ENCODE measurements at places on chromosomes 16 and 17. TPM values are rescaled to one million over a fixed set of nuclear protein-coding genes. Genes with fewer than 3 reads are reported as not detected.
A peak's percentile ranks its signal among the peaks of the same experiment; 100 is the strongest.

- DNase-seq = no peak
Observed at GRCh38 chr17:59357219-59357697, 25.8 kb downstream of the YPEL2 start.

CACNA1H gene
- 3.6 TPM for total RNA-seq

TBC1D3I gene
- total RNA-seq = 0.72 TPM

GRCh38 chr17:64057701-64058263 lies 37.3 kb upstream of the ICAM2 start:
- DNase-seq = no peak

DNA sequence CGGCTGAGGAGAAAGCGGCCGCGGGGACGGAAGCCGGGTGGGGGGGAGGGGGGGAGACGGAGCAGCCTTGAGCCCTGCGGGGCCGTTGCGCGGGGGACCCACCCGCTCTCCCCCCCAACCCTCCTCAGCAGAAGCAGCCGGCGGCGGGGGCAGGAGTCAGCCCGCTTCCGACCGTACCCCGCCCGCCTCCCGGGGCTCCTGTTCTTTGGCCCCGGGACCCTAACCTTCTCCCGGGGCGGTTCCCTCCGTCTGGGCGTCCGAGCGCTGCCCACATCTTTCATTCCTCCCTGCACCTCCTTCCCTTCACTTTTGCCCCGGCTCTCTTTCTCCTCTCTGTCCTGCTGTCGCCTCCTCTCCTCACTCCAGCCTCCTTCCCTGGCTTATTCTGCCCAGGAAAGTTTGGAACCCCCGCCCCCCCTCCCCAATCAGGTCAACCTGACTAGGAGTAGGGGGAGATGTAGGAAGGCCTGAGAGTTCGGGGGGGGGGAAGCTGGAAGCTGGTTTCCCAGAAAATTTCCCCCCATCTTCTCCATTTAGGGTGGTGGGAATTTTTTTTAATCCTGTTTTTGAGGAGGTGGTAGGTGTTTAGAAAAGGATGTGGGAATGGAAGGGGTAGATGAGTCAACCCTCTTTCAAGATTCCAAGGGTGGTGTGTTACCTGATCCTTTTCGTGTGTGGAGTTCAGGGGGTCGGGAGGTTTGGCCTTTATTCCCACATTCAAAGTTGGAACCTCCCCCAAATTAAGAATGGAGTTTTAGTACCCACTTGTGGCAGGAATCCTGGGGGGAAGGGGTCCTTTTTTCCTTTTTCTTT lies 427 bp upstream of the NLK start:
- DNase-seq = no peak

NECAB2 gene
- not detected for total RNA-seq

DNA sequence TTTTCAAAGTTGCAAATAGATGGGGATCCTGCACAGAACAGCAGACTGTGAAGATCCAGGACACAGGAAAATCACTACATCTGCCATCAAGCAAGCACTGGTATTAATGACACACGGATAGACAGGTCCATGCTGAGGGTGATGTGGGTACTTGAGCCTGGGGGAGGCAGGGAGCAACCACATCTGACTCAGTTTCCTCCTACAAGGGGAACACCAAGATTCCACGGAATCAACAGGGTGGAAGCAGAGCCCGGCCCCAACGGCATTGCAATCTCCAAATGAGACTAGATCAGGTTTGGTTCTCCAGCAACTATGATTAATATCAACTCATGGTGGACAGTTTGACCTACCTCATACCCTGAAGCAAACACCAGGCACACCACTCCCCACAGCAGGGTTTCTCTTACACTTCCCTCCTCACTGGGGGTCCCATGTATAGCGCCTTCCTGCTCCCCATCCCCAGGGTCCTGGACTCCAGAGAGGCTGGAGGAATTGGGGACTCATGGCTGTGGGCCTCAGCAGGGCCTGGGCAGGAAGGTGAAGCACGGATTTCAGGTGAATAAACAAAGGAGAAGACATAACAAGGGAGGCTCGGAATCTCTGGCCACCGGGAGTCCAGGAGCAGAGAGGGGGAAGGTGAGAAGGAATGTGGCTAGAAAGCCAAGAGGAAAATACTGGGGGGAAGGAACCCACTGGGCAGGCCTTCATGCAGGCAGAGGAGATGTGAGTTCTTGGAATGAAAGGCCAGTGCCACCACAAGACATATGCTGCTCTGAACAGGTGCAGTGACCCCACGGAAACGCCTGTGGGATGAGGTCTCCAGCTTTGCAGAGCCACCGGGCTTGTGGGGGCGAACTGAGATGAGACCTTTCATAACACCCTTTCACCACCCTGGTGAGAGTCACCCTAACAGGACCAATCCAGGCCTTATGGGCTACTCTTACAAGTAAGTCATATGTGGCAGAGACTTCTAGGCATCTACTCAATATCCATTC lies 29.5 kb upstream of the PIK3R6 start:
- DNase-seq = no peak

DNA sequence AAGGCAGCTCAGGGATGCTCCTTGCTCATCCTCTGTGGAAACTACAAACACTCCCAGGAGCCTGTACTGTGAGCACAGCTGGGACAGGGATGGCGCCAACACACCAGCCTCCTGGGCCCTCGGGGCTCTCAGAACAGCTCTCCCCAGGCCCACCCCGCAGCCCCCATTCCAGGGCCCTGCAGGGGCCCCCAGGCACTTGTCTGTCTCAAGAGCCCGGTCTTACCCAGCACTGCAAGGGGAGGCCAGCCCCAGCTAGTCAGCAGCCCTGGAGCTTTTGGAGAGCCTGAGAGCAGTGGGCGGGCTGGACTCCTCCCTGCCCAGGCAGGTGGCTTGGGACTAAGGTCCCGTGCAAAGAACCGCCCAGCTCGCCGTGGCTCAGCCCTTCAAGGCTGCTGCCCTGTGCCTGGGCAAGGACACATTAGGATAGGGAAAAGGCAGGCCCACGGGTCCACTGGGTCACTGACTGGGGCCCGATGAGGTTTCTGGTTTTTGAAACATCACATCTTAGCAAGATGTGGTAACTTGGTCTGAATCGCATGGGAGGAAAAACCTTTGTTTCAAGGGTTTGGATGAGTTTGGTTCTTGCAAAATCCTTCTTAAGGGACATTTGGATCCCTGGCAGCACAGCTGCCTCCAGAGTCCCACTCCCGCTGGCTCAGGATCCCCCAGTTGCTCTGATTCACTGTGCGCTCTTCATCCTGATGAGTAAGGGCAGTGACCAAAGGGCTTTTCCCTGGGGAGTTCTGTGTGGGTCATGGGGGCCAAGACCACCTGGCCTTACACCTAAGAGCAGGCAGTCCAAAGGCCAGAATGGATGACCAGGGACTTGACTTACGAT lies 2.8 kb downstream of the DNASE1L2 start:
- DNase-seq = no peak

GRCh38 chr16:2156849-2157224 lies 1.3 kb downstream of the TRAF7 start:
- no peak for DNase-seq

NPIPA8 gene
- 80.0 TPM for total RNA-seq

NPIPA5 gene
- total RNA-seq = 1.0 TPM

SBK1 gene
- total RNA-seq = 17.9 TPM

FBXW10 gene
- total RNA-seq = not detected

DNA sequence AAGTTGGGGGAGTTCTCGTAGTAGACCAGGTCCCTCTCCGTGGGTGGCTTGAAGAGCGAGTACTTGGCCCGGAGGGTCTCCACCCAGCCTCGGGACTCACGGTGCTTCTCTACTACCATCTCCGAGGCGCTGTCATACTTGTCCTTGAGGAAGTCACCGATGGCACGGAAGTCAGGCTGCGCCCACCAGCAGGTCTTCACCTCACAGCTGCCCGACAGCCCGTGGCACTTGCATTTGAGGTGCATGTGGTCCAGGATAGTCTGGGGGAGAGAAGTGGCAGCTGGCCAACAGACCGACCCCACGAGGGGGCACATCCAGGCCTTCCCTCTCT lies 50.0 kb downstream of the WNT3 start:
- no peak for DNase-seq

- no peak for DNase-seq
Observed at GRCh38 chr16:68719993-68720489, 17.1 kb upstream of the CDH1 start.

GRCh38 chr17:81414756-81415516 lies 19.7 kb downstream of the BAHCC1 start:
- no peak for DNase-seq

- DNase-seq = peak; percentile 33
Observed at GRCh38 chr16:87733190-87733589, 32.6 kb downstream of the KLHDC4 start.

GRCh38 chr17:412211-413015 lies 59.8 kb upstream of the RPH3AL start:
- DNase-seq = peak; percentile 82

- peak; percentile 92 for DNase-seq
Observed at GRCh38 chr17:8186787-8187516, 3.0 kb downstream of the BORCS6 start.

DNA sequence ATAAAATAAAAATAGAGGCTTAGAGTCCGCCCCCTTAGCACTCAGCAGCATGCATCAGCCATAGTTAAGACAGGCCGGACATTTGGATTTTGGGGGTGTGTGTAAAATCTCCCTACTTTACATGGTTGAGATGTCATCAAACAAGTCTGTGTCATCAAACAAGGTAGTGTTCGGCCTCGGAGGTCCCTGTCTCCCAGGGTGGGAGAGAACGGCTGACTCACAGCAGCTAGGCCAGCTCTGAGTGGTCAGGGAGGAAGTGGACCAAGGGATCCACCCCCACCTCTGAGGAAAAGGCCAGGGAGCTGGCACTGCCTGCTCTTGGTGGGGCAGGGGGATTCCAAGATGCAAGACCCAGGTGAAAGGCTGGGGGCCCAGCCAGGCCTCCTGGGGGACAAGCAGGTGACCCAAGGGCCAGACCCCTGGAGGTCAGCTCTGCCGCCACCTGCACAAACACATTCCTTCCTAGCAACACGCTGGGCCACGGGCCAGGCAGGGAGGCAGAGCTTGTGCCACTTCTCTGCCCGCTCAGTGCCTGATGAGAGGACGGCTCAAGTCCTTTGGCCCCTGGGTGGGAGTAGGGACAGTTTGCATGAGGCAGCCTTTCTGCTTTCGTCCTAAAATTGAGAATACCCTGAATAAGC lies 28.5 kb downstream of the KIFC3 start:
- no peak for DNase-seq

C16orf46 gene
- 0.17 TPM for total RNA-seq

DNA sequence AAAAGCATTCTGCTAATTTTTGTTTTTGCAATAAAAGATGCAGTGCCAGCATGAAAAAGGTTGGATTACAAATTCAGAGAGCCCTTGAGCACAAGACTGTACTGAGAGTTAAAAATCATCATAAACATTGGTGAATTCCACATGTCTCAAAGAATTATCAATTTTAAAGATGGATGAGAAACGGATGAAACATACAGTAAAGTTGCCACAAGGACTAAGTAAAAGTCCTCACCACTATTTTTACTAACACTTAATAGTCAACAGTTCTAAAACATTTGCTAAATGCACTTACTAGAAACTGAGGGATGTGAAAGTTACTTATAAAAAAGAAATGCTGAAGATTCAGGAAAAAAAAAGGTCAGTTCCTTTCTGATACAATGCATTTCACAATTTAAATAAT lies 25.8 kb upstream of the NACA2 start:
- no peak for DNase-seq

DNA sequence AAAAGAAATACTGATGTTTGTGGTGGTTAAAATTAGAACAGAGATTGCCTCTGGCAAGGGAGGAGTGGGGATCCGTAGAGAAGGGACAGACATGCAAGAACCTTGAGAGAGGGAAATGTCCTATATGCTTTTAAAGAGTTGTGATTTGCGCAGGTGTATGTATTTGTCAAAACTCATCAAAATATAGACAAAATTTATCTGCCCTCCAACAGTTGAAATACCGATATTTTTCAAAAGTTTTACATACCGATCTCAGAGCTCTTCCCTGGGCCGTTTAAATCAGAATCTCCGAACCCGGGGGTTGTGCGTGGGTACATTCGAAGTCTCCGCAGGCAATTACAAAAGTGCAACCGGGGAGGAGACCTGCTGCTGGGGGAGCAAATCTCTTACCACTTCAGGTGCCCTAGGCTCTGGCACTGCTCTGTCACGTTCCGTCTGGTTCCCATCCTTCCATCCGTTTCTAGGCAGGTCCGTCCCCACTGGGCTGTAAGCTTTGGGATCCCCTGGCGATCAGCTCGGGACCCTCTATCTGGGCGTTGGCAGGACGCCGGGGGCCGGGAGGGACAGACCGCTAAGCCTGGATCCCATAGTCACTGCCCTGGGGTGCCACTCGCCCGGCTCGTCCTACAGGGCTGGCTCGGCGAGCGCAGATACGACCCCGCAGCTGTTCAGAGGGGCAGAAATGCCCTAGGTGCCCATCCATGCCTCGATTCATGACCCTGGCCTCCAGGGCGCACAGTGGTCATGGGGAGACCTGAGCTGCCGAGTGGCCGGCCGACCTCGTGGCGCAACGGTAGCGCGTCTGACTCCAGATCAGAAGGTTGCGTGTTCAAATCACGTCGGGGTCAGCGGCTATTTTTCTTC lies 4.2 kb downstream of the BORCS6 start:
- DNase-seq = peak; percentile 85

GRCh38 chr16:12539185-12539929 lies 264.3 kb downstream of the CPPED1 start:
- peak; percentile 36 for DNase-seq

NOTUM gene
- 0.23 TPM for total RNA-seq

ZNF597 gene
- 2.7 TPM for total RNA-seq

WFDC1 gene
- not detected for total RNA-seq

DNAH3 gene
- not detected for total RNA-seq

GRCh38 chr17:67990909-67991308 lies 5.4 kb downstream of the C17orf58 start:
- no peak for DNase-seq

GRCh38 chr17:47774987-47775580 lies 42.0 kb downstream of the TBX21 start:
- no peak for DNase-seq

PLEKHG4 gene
- 15.7 TPM for total RNA-seq

DNA sequence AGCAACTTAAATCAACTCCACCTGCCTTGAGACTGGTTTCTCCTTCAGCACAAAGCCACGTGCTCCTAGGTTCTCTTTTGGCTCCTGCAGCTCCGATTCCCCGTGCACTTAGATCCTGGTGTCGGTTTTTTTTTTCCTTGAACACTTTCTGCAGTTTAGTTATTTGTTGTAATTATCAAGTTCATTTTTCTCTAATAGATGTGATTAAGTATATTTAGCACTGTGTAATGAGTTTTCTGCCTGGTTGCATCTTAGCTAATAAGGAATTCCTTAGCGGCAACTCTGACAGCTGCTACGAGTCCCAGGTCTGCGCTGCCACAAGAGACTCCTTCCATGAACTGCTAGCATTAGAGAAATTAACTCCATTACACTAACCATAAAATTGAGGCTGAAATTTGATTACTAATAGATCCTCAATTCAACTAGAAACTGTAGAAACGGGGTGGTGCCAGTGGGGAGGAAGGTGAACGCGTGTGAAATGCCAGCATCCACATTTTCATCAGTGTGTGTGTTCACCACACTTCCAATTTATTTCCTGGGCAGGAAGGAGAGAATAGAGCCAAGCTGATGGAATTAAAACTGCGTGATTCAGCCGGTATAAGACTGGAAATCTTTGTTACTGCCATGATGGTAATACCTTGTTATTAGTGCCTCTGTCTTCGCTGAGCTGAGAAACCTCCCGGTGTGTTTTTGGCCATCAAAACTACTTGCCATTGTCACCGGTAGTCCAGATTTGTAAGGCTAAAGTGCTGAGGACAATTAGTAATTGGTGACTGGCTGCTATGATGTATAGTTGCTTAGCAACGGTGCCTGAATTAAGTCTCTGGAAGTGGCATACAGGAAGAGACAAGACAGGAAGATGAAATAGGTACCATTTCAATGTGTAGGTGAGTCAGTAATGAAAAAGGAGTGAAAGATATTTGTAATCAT lies 232.4 kb downstream of the IRX3 start:
- no peak for DNase-seq

GRCh38 chr17:35214192-35214591 lies 20.0 kb upstream of the SLC35G3 start:
- peak; percentile 79 for DNase-seq

Measured in activated CD4-positive, alpha-beta T cell treated with anti-CD3 and anti-CD28 coated beads, Interleukin-2, amount 10 ng/mL, durations not matched to agents 7 days and 5 days (primary cell).